ENCODE measurements at places on chromosomes 2 and 18.

DNA sequence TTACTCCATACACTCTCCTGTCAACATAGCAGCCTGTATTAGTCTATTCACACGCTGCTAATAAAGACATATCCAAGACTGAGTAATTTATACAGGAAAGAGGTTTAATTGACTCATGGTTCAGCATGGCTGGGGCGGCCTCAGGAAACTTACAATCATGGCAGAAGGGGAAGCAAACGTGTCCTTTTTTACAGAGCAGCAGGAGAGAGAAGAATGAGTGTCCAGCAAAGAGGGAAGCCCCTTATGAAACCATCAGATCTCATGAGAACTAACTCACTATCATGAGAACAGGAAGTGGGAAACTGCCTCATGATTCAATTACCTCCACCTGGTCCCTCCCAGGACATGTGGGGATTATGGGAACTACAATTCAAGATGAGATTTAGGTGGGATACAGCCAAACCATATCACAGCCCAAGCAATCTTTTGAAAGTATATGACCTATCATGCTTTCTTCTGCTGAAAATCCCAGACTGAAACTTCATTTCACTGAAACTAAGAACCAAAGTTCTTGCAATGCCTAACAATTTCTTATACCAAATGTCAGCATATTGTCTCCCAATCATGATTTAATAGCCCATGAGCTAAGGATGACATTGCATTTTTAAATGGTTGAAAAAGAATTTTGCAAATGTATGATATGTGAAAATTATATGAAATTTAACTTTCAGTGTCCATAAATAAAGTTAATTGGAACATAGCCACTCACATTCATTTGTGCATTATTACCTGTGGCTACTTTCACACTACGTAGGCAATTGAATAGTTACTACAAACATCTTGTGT lies 686.8 kb upstream of the ZEB2 start:
- DNase-seq = no peak

GRCh38 chr2:86045541-86045940 lies 60.1 kb downstream of the POLR1A start:
- no peak for DNase-seq

DNA sequence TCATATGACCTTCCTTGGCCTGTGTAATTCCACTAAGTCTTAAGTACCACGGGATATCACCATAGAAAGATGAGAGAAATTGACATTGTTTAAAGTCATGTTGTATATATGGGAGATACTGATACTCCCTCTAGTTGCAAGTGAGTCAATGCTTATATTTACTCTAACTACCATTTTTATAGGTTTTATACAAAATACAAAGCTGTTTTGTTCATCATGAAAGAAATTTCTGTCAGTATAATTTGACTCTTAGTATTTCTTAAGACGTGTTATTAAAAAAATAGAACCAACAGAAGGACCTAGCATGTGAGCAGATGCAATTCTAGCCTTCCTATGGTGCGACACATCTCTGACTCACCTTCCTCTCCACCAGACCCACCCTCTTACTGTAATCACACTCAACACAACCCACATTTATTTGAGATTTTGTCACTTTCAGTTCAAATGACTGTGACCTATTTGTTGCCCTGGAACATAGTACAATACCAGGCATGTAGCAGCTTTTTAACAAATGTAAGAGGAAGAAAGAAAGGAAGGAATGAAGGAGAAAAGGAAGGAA lies 453.1 kb downstream of the CMPK2 start:
- no peak for DNase-seq

DNA sequence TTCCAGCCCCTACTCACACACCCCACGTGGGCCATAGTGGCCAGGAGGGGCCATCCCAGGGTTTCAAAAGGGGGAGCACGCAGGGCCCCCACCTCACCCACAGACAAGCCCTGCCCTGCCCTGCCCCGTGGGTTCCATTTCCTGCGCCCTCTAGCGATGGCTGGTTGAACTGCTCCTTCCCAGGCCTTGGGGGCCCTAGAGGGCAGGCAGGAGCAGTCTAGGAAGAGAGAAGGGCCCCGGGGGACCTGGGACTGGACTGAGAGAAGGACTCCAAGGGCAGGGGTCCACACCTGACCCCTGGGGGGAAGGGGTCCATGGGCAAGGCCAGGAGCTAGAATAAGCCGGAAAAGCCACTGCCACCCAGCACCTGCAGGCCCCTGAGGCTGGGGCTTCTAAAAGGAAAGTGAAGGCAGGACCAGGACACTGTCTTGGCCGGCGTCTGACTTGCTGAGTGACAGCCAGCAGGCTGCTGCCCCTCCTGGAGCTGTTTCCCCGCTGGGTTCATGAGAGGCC lies 10.1 kb downstream of the CYP26B1 start:
- peak; percentile 70 for DNase-seq

GRCh38 chr18:75262511-75262910 lies 51.9 kb downstream of the TSHZ1 start:
- no peak for DNase-seq

DNA sequence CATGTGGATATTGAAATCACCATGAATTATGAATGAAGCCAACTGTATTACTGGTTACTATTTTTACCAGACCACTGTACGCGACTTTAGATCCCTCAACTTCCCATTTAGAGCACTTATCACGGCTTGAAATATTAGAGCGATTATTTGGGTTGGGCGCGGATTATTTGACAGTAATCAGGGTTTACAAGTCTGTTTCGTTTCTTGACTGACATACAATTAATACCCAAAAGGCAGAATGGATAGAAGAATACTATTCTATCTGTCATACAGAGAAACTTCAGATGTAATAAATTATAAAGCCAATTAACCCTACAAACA lies 496 bp upstream of the NAPG start:
- no peak for DNase-seq

DNA sequence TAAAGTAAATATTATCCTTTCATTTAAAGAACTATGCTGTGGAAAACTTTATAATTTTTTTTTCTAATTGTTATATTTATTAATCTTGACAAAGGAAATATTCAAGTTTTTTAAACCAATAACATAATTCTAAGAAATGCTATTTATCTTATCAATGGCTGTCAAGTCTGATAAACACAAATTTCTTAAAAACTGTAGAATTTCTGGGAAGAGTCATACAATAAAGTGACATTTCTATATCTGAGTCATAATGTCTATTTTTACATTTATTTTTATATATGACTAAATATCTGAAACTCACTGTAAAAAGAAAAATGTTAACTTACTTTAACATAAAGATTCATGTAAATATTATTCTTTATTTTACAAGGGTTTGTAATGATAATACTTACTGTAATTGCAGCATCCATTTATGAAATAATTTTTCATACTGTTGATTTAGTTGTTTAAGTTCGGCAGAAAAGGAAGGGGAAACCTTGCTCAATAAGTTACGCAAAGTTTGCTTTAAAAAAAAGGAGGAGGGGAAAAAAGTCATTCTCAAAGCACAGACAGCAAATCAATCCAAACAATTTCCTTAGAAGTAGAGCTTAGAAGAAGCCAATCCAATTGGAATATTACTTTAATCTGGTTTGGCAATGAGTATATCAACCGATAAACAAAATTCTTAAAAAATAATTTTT lies 32.4 kb downstream of the ORC2 start:
- no peak for DNase-seq

Measured in activated CD8-positive, alpha-beta memory T cell treated with anti-CD3 and anti-CD28 coated beads, Interleukin-2, amount 10 ng/mL, durations not matched to agents 7 days and 5 days (primary cell).